CD4-positive, alpha-beta memory T cell (primary cell): ENCODE measurements at places on chromosomes 4 and X. TPM values are rescaled to one million over a fixed set of nuclear protein-coding genes. Genes with fewer than 3 reads are reported as not detected.

The PIR gene
- not detected for polyA plus RNA-seq

The DTHD1 gene
- not detected for polyA plus RNA-seq

The NEUROG2 gene
- not detected for polyA plus RNA-seq

The PLS3 gene
- polyA plus RNA-seq = not detected

The S100P gene
- polyA plus RNA-seq = 3.9 TPM

The REPS2 gene
- 0.53 TPM for polyA plus RNA-seq

The TCP11X2 gene
- polyA plus RNA-seq = not detected

The PHKA1 gene
- not detected for polyA plus RNA-seq

The DUSP21 gene
- not detected for polyA plus RNA-seq

The SASH3 gene
- polyA plus RNA-seq = 83.3 TPM

The SPANXA2 gene
- not detected for polyA plus RNA-seq

The TMPRSS11B gene
- polyA plus RNA-seq = not detected

The PPBP gene
- polyA plus RNA-seq = 0.40 TPM
